Left renal pelvis (tissue), 4 donors: ENCODE measurements at places on chromosomes 1 and 21.

- DNase-seq, result no peak
These were observed 47.2 kb downstream of the VPS26C start for GRCh38 chr21:37219761-37220432.

DNA sequence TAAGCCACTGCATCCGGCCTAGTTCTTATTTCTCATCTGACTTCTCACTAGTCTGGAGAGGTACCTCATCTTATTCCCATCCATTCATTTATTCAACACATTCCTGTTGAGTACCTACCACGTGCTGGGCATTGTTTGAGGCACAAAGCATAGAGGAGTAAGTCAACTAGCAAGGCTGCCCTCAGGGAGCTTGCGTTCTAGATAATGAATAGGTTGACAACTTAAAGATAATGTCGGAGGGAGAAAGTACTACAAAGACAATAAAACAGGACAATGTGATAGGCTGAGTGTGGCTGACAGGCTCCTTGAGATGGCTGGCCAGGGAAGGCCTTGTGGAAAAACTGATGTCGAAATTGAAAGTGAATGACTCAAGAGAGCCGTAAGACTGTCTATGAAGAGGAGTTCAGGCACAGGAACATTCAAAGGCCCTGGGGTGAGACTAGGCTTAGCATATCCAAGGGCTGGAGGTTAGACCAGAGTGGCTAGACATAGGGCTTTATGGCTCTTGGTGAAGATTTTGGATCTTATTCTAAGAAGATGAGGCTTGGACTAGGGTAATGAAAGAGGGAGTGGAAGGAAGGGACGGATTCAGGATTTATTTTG, 18.3 kb downstream of the SPATA21 start:
- DNase-seq, result no peak

DNA sequence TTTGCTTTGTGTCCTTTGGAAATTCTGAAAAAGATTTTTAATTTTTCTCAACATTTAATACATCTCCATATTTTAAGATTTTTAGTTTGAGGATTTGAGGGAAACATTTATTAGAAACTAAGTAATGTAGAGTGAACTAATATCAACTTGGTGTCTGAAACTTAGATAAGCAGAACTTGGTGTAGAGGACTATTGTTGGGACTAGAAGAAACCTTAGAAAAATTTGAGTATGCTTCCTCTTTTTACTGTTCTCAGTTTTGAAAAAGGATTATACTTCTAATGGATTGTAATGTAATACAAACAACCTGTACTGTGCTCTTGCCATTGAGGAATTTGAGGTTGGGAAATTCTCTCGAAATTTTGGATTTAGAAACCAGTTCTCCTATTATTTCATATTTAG, 2.4 kb downstream of the FNBP1L start:
- DNase-seq, result no peak

- no peak for DNase-seq
These were observed 599.7 kb downstream of the KIF26B start for GRCh38 chr1:245754463-245754961.

DNA sequence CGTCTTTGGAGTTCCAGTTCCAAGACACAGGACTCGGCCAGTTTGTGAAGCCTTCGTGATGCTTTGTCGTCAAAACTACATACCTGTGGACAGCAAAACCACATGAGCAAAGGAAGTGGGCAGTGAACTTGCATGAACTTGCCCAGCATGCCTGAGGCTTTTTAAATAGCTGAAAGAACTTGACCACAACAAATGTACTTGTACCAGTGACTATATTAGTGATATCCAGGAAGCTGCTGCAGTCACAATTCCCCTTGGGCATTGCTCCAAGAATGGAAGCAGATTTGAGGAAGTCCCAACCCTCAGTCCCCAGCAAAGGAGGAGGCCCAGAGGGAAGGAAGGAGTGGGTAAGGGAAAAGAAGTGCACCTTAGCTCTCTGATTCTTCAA, 2.6 kb downstream of the FUCA1 start:
- no peak for DNase-seq

DNA sequence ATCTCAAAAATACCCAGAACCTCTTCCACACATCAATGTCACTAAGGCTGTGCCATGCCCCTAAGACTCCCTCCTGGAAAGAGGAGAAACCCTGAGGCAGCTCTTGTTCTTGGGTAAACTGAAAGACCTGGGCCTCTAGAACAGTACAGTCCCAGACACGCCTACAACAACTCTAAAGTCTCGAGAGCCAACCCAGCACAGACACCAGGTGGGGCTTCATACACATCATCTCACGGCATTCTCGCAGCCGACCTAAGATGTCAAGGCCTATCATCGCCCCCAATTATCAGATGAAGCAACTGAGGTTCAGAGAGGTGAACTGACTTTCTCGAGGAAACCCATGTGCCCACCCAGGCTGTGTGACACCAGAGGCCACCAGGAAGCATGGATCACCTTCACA, 70.6 kb downstream of the MRPL37 start:
- no peak for DNase-seq

- DNase-seq, result peak; percentile 62
These were observed 40.9 kb upstream of the TMEM52 start for GRCh38 chr1:1959840-1960479.
